Neuronal stem cell (in vitro differentiated cells): ENCODE measurements at places on chromosomes 3 and 15.

- H3K4me3 ChIP-seq: no peak overlapping the region
- H3K4me1 ChIP-seq: no peaks in the 10 kb centered on the region
- H3K27me3 ChIP-seq: no peaks in the 10 kb centered on the region
- no peaks in the 10 kb centered on the region for H3K36me3 ChIP-seq
Measured at GRCh38 chr15:61216519-61216918, 12.6 kb downstream of the RORA start.

GRCh38 chr15:60949039-60949977, 279.8 kb downstream of the RORA start:
- H3K27me3 ChIP-seq: no peaks in the 10 kb centered on the region
- no peak for DNase-seq
- no peak overlapping the region for H3K4me3 ChIP-seq
- no peaks in the 10 kb centered on the region for H3K36me3 ChIP-seq

- H3K4me1 ChIP-seq: peaks cover 8% of the 10 kb centered on the region
- H3K36me3 ChIP-seq: no peaks in the 10 kb centered on the region
- DNase-seq: no peak
- no peaks in the 10 kb centered on the region for H3K27me3 ChIP-seq
- H3K27ac ChIP-seq: no peak overlapping the region
Measured at GRCh38 chr3:98966862-98967546, 65.5 kb upstream of the DCBLD2 start.

DNA sequence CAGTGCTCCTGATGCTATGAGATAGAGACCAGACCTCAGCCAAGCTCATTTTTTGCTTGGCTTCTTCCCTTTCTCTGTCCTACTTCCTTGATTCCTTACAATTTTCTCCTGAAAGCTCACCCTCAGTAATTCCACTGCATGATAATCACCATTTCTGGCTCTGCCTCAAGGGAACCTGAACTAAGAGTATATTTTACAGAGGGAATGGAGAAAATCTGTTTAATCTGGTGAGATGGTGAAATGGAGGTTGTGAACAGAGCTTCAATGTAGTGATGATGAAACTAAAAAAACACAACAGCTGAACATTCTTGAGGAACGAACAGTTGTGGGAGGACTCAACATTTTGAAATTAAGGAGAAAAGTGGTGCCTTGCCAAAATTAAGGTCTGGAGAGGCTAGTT, 16.3 kb downstream of the HHLA2 start:
- no peak overlapping the region for H3K27ac ChIP-seq
- H3K4me3 ChIP-seq: no peak overlapping the region
- H3K36me3 ChIP-seq: no peaks in the 10 kb centered on the region

DNA sequence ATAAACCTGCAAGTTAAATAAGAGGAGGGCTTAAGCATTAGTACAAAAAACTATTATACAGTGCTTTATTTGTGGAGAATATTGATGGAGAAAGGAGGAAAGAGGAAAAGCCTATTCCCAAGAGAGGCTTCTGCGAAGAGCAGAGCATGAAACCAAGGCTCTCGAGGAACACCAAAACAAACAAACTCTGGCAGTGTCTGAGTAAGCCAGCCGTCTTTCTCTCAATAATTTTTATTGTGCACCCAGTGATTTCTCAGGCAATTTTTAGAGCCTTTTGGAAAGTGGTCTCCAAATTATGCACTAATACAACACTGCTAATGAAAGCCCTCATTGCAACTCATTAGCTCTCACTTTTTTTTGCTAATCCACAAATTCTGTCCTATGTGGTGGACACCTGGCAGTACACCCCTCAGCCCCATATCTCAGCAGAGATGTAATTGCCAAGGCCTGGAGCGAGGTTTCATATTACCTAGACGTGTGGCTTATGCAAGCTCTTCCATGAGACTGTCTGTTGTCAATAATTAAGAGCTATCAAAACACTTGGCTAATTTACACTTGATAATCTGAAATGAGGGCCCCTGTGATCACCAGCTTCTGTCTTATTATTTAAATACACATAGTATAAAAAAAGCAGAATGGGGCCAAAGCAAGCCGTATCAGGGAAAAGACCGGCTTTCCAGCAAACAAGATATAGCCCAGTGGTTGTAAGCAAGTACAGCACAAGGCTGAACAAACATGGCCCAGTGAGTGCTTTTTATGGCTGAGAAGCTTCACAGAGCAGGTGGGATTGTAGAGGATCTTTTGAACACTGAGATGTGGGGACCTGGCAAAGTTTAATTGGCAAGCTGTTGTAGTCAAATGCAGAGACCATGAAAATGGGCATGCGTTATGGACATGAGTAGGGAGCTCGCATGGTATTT, 216.9 kb downstream of the ROBO2 start:
- H3K4me3 ChIP-seq: no peak overlapping the region
- H3K27me3 ChIP-seq: no peaks in the 10 kb centered on the region
- H3K36me3 ChIP-seq: no peaks in the 10 kb centered on the region
- H3K4me1 ChIP-seq: peaks cover 1% of the 10 kb centered on the region
- no peak for DNase-seq
- H3K27ac ChIP-seq: no peak overlapping the region

DNA sequence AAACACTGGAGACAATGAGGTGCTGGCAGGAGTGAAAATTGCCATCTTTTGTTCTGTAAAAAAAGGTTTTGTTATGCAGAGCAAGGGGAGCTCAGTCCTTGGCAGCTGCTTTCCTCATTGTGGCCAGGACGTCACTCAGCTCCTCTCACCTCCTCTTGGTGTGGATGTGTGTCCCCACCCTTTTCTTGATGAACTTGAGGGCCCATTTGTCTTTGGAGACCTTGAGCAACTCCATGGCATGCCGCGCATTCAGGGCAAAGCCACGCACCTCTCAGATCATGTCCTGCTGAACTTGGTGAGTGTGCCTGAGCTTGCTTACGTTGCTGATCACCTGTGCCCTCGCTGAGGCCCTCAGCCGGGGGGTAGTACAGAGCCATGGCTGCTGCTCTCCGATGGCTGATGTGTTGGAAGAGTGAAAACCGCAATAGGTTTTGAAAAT, 24.5 kb upstream of the BDH1 start:
- DNase-seq: no peak
- no peaks in the 10 kb centered on the region for H3K27me3 ChIP-seq
- no peak overlapping the region for H3K4me3 ChIP-seq
- H3K4me1 ChIP-seq: peaks cover 2% of the 10 kb centered on the region
- H3K36me3 ChIP-seq: no peaks in the 10 kb centered on the region

GRCh38 chr3:12107071-12107713, 51.5 kb downstream of the TIMP4 start:
- H3K36me3 ChIP-seq: no peaks in the 10 kb centered on the region
- H3K4me3 ChIP-seq: no peak overlapping the region
- no peak overlapping the region for H3K27ac ChIP-seq
- no peaks in the 10 kb centered on the region for H3K4me1 ChIP-seq
- H3K27me3 ChIP-seq: no peaks in the 10 kb centered on the region
- no peak for DNase-seq

- H3K27ac ChIP-seq: peak overlapping the region; percentile 39
- no peak for DNase-seq
- no peaks in the 10 kb centered on the region for H3K36me3 ChIP-seq
- peaks cover 19% of the 10 kb centered on the region for H3K4me1 ChIP-seq
- peaks cover 34% of the 10 kb centered on the region for H3K27me3 ChIP-seq
Measured at GRCh38 chr15:89389841-89390603, 55.4 kb upstream of the POLG start.

- no peaks in the 10 kb centered on the region for H3K27me3 ChIP-seq
- no peak overlapping the region for H3K27ac ChIP-seq
- H3K4me3 ChIP-seq: no peak overlapping the region
- no peaks in the 10 kb centered on the region for H3K36me3 ChIP-seq
- no peak for DNase-seq
Measured at GRCh38 chr15:41967506-41968206, 4.7 kb downstream of the EHD4 start.

DNA sequence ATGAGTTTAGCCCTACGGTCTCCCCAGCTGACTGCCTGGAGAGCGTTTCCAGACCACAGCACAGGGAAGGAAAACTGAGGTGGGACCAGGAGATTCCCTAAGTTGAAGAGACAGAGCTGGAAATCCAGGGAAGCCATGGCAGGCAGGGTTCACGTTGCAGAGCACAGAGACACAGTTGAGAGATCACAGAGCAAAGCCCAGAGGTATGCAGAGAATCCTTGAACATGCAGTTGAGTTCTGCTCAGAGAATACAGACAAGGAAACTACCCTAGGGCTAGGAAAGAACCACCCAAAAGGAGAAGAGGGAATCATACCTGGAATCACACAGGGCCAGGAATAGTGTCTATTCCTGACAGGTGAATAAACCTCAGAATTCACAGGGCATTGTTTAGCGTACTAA, 14.3 kb downstream of the SLC28A1 start:
- no peak overlapping the region for H3K27ac ChIP-seq
- no peak for DNase-seq
- H3K36me3 ChIP-seq: no peaks in the 10 kb centered on the region
- H3K27me3 ChIP-seq: no peaks in the 10 kb centered on the region
- H3K4me3 ChIP-seq: no peak overlapping the region
- H3K4me1 ChIP-seq: no peaks in the 10 kb centered on the region

- no peaks in the 10 kb centered on the region for H3K36me3 ChIP-seq
- no peaks in the 10 kb centered on the region for H3K27me3 ChIP-seq
- no peak overlapping the region for H3K4me3 ChIP-seq
- no peaks in the 10 kb centered on the region for H3K4me1 ChIP-seq
- no peak overlapping the region for H3K27ac ChIP-seq
Measured at GRCh38 chr3:169158379-169158778, 505.1 kb downstream of the MECOM start.

DNA sequence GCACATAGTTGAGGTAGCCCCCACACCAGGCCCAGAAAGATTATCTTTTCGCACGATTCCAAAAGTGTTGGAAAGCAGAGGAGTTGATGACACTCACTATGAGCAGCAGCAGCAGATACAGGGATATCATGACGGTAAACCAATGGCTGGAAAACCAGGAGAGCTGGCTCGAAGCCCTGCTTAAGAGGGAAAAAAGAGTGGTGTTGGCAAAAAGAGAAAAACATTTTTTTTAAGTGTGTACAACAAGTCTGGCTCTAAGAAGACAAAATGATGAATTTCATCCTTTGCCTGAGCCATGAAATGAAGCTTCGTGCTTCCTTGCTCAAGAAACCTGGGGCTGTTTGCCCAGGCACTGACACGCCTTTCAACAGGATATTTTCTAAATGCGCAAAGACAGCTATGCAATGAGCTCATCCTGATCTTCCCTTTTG, 27.3 kb downstream of the PARP16 start:
- no peak overlapping the region for H3K4me3 ChIP-seq
- peaks cover 4% of the 10 kb centered on the region for H3K4me1 ChIP-seq
- H3K27ac ChIP-seq: no peak overlapping the region
- DNase-seq: no peak
- peaks cover 62% of the 10 kb centered on the region for H3K36me3 ChIP-seq

GRCh38 chr3:186413615-186414415, 51.8 kb upstream of the DGKG start:
- no peaks in the 10 kb centered on the region for H3K36me3 ChIP-seq
- no peaks in the 10 kb centered on the region for H3K27me3 ChIP-seq

DNA sequence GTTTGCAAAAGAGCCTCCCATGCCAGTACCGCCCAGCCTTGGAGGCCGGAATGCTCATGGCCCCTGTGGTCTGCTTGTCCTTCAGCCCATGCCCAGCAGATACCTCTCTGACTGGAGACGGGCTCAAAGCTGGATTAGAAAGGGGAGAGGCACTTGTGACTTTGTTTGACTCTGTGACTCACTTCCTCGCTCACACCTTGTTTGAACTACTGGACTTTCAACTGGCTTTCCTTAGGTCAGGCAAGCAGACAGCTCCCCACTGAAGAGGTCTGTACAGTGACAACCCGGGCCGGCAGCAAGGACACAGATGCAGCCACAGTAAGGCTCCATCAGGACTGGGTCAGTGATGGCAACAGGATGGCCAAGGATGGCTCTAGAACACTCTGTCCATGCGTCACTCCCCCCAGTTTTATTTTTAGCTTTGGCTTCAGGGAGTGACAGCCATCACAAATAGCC, 98.6 kb upstream of the ABHD17C start:
- no peak overlapping the region for H3K4me3 ChIP-seq
- H3K36me3 ChIP-seq: peaks cover 60% of the 10 kb centered on the region
- no peaks in the 10 kb centered on the region for H3K27me3 ChIP-seq
- no peaks in the 10 kb centered on the region for H3K4me1 ChIP-seq

- no peak overlapping the region for H3K4me3 ChIP-seq
- H3K27me3 ChIP-seq: peaks cover 6% of the 10 kb centered on the region
- H3K4me1 ChIP-seq: no peaks in the 10 kb centered on the region
- no peaks in the 10 kb centered on the region for H3K36me3 ChIP-seq
Measured at GRCh38 chr15:70453766-70454165, 309.6 kb downstream of the UACA start.

- no peaks in the 10 kb centered on the region for H3K4me1 ChIP-seq
- no peak for DNase-seq
- H3K36me3 ChIP-seq: peaks cover 14% of the 10 kb centered on the region
- H3K27me3 ChIP-seq: no peaks in the 10 kb centered on the region
- H3K27ac ChIP-seq: no peak overlapping the region
- no peak overlapping the region for H3K4me3 ChIP-seq
Measured at GRCh38 chr3:3170998-3171397, 8.5 kb downstream of the CRBN start.

DNA sequence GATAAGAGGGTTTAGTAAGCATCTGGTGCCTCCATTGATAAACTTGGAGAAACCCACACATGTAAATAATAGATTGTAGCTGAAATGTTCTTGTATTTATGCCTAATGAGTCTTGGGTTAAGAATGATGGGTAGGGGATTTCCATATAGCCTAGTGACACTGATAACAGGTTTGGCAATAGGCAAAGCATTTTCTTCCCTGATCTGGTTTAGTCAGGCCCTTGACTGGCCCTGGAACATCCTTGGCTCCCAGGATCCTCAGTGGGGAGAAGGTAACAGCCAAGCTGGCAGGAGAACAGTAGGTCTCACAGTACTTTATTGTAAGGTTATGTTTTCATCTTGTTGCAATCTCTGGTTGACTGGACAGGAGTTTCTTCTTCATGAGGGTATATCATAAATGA, 228.4 kb downstream of the DIPK2A start:
- no peak for DNase-seq
- no peak overlapping the region for H3K4me3 ChIP-seq
- H3K36me3 ChIP-seq: no peaks in the 10 kb centered on the region
- no peak overlapping the region for H3K27ac ChIP-seq
- H3K27me3 ChIP-seq: no peaks in the 10 kb centered on the region
- peaks cover 4% of the 10 kb centered on the region for H3K4me1 ChIP-seq

- no peaks in the 10 kb centered on the region for H3K27me3 ChIP-seq
- DNase-seq: no peak
- H3K27ac ChIP-seq: no peak overlapping the region
- no peak overlapping the region for H3K4me3 ChIP-seq
- H3K36me3 ChIP-seq: no peaks in the 10 kb centered on the region
Measured at GRCh38 chr3:76490064-76490463, 549.8 kb upstream of the ROBO2 start.

DNA sequence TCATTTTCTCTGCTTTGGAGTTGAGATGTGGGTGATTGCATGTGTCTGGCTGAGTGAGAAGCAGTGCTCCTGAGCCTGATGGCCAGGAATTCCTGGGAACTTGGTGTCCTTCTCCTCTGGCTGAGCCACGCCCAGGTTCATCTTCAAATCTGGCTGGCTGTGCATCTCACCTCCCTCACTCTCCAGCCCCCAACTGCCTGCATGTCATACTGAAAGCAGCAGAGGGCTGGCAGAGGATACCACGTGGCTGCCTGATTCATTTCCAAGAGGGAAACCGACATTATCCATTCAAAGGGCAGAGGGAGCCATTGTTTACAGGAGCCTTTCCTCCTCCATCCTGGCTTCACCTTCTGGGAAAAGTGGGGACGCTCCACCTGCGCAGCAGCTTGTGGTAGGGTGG, 57.4 kb downstream of the ABHD5 start:
- peaks cover 5% of the 10 kb centered on the region for H3K27me3 ChIP-seq
- no peaks in the 10 kb centered on the region for H3K36me3 ChIP-seq
- H3K4me3 ChIP-seq: no peak overlapping the region
- no peaks in the 10 kb centered on the region for H3K4me1 ChIP-seq
- no peak for DNase-seq

- H3K27me3 ChIP-seq: no peaks in the 10 kb centered on the region
- no peaks in the 10 kb centered on the region for H3K4me1 ChIP-seq
- H3K27ac ChIP-seq: no peak overlapping the region
- no peak for DNase-seq
- no peaks in the 10 kb centered on the region for H3K36me3 ChIP-seq
Measured at GRCh38 chr3:4629095-4630007, 136.2 kb downstream of the ITPR1 start.
